ENCODE measurements at places on chromosomes 13 and 19. TPM values are rescaled to one million over a fixed set of nuclear protein-coding genes. Genes with fewer than 3 reads are reported as not detected.
A peak's percentile ranks its signal among the peaks of the same experiment; 100 is the strongest.

DNA sequence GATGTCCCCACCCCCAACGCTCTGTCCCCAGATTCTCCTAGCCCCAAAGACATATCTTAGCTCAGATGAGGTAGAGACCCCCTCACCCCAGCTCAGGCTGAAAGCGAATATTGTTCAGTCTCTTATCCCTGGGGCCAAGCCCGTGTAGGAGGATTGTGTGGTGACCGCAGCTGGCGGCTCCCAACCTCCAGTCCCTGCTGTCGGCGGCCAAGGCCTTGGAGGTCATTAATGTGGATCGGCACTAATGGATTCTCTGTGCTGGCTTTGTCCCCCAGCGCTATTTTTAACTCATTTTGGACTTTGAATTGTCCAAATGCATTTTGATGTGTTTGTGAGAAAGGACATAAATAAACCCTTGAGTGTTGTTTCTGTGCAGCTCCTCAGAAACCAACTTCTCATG lies 124.2 kb downstream of the UQCRFS1 start:
- H3K27ac ChIP-seq = no peak overlapping the region
- H3K4me3 ChIP-seq = no peak overlapping the region
- H3K4me1 ChIP-seq = no peaks in the 10 kb centered on the region
- no peaks in the 10 kb centered on the region for H3K27me3 ChIP-seq

ZNF880 gene
- total RNA-seq = 3.9 TPM

CYP4F12 gene
- not detected for total RNA-seq

- H3K27ac ChIP-seq = no peak overlapping the region
- no peaks in the 10 kb centered on the region for H3K4me1 ChIP-seq
- DNase-seq = peak; percentile 54
- no peaks in the 10 kb centered on the region for H3K27me3 ChIP-seq
- no peak overlapping the region for H3K4me3 ChIP-seq
- no peaks in the 10 kb centered on the region for H3K36me3 ChIP-seq
Measured at GRCh38 chr19:4556597-4557127, 2.8 kb downstream of the SEMA6B start.

GRCh38 chr13:109783815-109784589 lies 2.4 kb downstream of the IRS2 start:
- no peaks in the 10 kb centered on the region for H3K27me3 ChIP-seq
- peaks cover 10% of the 10 kb centered on the region for H3K4me1 ChIP-seq
- DNase-seq = peak; percentile 71
- H3K27ac ChIP-seq = peak overlapping the region; percentile 97

GRCh38 chr13:51577690-51578089 lies 6.6 kb upstream of the WDFY2 start:
- H3K36me3 ChIP-seq = no peaks in the 10 kb centered on the region
- no peaks in the 10 kb centered on the region for H3K4me1 ChIP-seq
- H3K27ac ChIP-seq = no peak overlapping the region
- no peak for DNase-seq
- H3K27me3 ChIP-seq = no peaks in the 10 kb centered on the region

GRCh38 chr13:91369441-91369831 lies 21.9 kb downstream of the MIR17HG start:
- peaks cover 9% of the 10 kb centered on the region for H3K4me1 ChIP-seq
- no peaks in the 10 kb centered on the region for H3K27me3 ChIP-seq
- no peaks in the 10 kb centered on the region for H3K36me3 ChIP-seq
- DNase-seq = peak; percentile 21
- no peak overlapping the region for H3K4me3 ChIP-seq

CGB3 gene
- total RNA-seq = not detected

DNA sequence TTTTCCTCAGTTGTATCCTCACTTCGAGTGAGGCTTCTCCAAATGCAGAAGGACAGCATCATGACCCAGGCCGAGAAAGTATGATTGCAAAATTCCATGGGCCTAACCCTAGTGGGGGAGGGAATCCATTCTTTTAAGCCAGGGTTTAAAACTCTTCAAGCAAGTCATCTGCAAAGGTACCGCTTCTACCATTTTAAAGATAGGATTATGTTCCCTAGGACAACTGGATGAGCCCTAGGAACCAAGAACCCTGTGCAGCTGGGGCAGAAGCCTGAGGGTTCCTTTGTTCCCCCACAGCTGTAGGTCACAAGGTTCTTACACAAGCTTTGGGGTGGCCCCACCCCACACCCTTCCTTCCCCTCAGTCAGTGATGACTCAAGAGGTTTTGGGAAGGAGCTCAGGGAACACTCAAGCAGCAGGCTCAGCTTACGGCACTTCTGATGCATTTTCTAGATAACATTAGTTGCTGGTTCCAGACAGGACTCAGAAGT lies 13.5 kb downstream of the ARL11 start:
- H3K27ac ChIP-seq = no peak overlapping the region
- DNase-seq = no peak
- no peak overlapping the region for H3K4me3 ChIP-seq
- no peaks in the 10 kb centered on the region for H3K27me3 ChIP-seq
- no peaks in the 10 kb centered on the region for H3K36me3 ChIP-seq
- no peaks in the 10 kb centered on the region for H3K4me1 ChIP-seq

DNA sequence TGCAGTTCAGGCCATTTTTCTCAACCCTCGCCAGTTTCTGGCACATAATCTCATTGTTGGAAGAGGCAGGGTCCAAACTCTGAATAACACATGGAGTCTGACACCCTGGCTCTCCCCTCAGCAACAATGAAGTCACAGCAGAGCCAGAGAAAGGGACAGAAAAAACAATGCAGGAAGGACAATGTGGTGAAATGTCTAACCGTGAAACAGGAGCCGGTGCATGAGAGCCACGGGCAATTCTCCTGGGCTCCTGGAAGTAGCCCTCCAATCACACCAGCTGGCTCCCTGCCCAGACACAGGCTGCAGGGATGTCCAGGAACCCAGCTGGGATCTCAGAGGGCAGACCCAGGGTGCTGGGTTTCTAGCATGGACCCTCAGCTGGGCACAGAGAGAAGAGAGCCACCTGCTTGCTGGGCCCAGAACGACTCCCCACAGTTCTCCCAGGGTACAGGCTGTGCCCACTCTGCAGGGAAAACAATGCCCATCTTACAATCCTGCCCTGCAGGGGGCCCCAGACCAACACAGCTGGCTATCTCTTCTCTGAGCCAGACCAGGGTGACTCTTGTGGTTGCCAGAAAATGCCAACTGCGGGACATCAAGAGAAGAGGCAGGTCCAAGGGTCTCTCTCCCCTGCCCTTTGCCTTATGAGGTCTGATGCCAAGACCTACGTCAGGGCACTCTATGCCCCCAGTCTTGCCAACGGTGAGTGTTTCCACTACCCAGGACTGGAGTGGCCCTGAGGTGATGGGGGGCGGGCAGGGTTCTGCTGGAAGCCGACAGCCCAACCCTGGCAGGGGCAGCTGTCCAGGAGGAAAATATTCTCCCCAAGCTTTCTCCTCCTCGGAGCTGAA lies 64.5 kb downstream of the CEBPG start:
- no peaks in the 10 kb centered on the region for H3K36me3 ChIP-seq
- no peaks in the 10 kb centered on the region for H3K27me3 ChIP-seq
- no peak overlapping the region for H3K4me3 ChIP-seq
- H3K27ac ChIP-seq = no peak overlapping the region

DNA sequence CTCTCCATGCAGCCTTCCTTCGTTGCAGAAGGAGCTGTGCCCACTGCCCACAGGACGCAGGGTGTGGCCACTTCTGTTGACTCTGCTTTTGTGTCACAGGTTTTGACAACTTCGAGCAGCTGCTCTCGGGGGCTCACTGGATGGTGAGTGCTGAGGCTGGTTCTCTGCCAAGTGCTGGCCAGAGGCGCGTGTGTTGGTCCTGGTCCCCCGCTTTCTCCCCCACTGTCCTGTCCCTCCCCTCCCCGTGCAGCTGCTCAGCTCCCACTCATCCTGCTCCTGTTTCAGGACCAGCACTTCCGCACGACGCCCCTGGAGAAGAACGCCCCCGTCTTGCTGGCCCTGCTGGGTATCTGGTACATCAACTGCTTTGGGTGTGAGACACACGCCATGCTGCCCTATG lies 10.6 kb upstream of the PDCD2L start:
- H3K27ac ChIP-seq = no peak overlapping the region
- no peak for DNase-seq
- H3K4me3 ChIP-seq = no peak overlapping the region
- peaks cover 77% of the 10 kb centered on the region for H3K36me3 ChIP-seq

DNA sequence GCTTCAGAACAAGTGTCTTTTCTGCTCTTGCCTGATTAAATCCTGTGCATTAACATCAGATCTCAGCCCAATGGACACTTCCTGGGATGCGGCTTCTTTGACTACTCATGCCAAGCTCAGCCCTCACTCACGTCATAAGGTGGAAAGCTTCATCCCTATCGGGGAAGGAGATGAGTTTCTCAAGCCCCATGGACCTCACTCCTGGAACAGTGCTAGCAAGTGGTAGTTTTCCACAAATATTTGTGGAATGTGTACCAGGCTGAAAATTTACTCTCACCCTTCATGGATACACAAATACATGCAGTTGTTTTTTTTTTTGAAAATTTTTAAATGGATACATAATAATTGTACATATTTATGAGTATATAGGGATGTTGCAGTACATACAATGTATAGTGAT lies 34.6 kb upstream of the FARP1 start:
- no peaks in the 10 kb centered on the region for H3K36me3 ChIP-seq
- no peak for DNase-seq
- H3K4me1 ChIP-seq = peaks cover 5% of the 10 kb centered on the region
- no peaks in the 10 kb centered on the region for H3K27me3 ChIP-seq
- H3K27ac ChIP-seq = no peak overlapping the region
- H3K4me3 ChIP-seq = no peak overlapping the region

DNA sequence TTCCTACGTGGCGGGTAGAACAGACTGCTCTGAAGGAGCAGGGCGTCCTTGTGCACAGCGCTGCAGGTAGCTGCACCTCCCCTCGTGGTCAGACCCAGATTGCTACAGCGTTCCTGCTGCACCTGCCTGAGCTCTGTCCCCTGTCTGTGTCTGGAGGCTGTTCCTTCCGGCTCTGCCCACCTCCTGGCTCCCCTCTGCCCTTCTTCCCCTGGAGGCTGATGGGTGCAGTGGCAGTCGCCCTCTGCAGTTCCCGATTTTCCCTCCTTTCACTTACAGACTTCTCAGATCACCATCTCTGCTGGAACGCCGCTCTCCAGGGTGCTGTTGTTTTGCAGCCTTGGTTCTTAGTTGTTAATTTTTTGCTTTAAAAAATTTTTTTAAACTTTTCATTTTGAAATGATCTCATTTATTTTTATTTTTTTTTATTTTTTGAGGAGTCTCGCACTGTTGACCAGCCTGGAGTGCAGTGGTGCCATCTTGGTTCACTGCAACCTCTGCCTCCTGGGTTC lies 53.6 kb downstream of the SMARCA4 start:
- no peak overlapping the region for H3K4me3 ChIP-seq
- no peak overlapping the region for H3K27ac ChIP-seq
- H3K27me3 ChIP-seq = no peaks in the 10 kb centered on the region
- DNase-seq = no peak
- no peaks in the 10 kb centered on the region for H3K4me1 ChIP-seq
- H3K36me3 ChIP-seq = peaks cover 92% of the 10 kb centered on the region

SIGLEC6 gene
- total RNA-seq = not detected

DNA sequence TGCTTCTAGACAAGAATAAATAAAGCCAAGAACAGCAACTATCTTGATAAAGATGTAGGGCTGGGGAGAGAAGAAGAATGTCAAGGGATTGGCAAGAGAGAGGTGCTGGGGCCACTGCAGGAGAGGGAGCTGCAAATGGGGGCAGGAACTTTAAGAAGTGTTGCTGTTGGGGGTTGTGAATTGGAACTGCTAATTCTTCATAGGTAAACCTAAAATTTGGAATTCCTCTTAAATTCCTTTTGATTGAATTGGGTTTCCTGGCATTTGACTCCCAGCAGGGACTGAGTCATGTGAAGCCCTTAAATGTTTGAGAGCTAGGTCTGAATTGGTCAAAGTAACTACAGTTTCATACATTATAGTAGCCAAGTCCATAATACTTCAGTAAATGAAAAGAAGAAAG lies 305.6 kb upstream of the TMTC4 start:
- no peak overlapping the region for H3K27ac ChIP-seq
- no peak for DNase-seq
- no peak overlapping the region for H3K4me3 ChIP-seq
- peaks cover 17% of the 10 kb centered on the region for H3K4me1 ChIP-seq
- H3K36me3 ChIP-seq = no peaks in the 10 kb centered on the region
- no peaks in the 10 kb centered on the region for H3K27me3 ChIP-seq

GRCh38 chr13:32838945-32839344 lies 177.3 kb upstream of the KL start:
- no peaks in the 10 kb centered on the region for H3K36me3 ChIP-seq
- H3K4me3 ChIP-seq = no peak overlapping the region
- DNase-seq = no peak
- no peaks in the 10 kb centered on the region for H3K4me1 ChIP-seq
- H3K27me3 ChIP-seq = no peaks in the 10 kb centered on the region

GRCh38 chr13:23889615-23890607 lies 711 bp upstream of the MIPEP start:
- H3K4me3 ChIP-seq = peak overlapping the region; percentile 88
- H3K27me3 ChIP-seq = no peaks in the 10 kb centered on the region
- peaks cover 4% of the 10 kb centered on the region for H3K4me1 ChIP-seq
- no peak overlapping the region for H3K27ac ChIP-seq
- peak; percentile 41 for DNase-seq
- H3K36me3 ChIP-seq = peaks cover 2% of the 10 kb centered on the region

GRCh38 chr19:55626350-55626749 lies 2.0 kb upstream of the ZNF784 start:
- H3K4me1 ChIP-seq = peaks cover 5% of the 10 kb centered on the region
- H3K36me3 ChIP-seq = no peaks in the 10 kb centered on the region
- no peak overlapping the region for H3K4me3 ChIP-seq

PSG3 gene
- total RNA-seq = not detected

DNA sequence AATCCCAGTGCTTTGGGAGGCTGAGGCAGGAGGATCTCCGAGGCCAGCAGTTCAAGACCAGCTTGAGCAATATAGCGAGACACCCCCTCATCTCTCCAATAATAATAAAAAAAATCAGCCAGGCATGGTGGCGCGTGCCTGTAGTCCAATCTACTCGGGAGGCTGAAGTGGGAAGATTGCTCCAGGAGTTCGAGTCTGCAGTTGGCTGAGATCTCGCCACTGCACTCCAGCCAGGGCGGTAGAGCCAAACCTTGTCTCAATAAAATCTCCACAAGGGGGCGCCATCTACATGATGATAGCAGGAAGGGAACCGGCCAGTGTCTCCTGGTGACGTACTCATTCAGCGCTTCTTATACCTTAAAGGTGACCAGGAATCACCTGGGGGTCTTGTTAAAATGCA lies 13.6 kb upstream of the C5AR1 start:
- no peak overlapping the region for H3K4me3 ChIP-seq
- no peaks in the 10 kb centered on the region for H3K36me3 ChIP-seq
- H3K27me3 ChIP-seq = no peaks in the 10 kb centered on the region
- DNase-seq = peak; percentile 87
- H3K27ac ChIP-seq = no peak overlapping the region
- no peaks in the 10 kb centered on the region for H3K4me1 ChIP-seq

- no peaks in the 10 kb centered on the region for H3K36me3 ChIP-seq
- H3K27me3 ChIP-seq = no peaks in the 10 kb centered on the region
- DNase-seq = peak; percentile 53
- H3K4me1 ChIP-seq = peaks cover 5% of the 10 kb centered on the region
Measured at GRCh38 chr19:14023404-14024235, 4.3 kb upstream of the RLN3 start.
